ENCODE measurements at places on chromosomes 5 and 9.

GRCh38 chr5:144108131-144108530 is 62.3 kb downstream of the YIPF5 start:
- no peak for DNase-seq

DNA sequence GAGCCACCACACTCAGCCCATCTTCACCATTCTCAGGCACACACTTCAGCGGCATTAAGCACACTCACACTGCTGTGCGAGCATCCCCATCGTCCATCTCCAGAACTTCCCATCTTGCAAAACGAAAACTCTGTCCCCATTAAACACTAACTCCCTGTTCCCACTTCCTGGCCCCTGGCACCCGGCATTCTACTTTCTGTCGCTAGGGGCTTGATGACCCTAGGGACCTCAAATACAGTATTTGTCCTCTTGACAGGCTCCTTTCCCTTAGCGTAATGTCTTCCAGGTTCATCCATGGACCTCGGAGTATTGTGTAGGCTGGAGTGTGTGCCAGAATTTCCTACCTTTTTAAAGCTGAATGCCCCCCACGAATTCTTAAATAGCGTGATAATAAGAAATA is 14.7 kb upstream of the UBAC1 start:
- no peak for DNase-seq

- DNase-seq = no peak
Measured at GRCh38 chr5:178432421-178433272, 157.5 kb downstream of the COL23A1 start.

- peak; percentile 16 for DNase-seq
Measured at GRCh38 chr9:109192732-109193361, 25.8 kb upstream of the FRRS1L start.

- DNase-seq = no peak
Measured at GRCh38 chr9:96338299-96338698, 36.3 kb upstream of the HSD17B3 start.

DNA sequence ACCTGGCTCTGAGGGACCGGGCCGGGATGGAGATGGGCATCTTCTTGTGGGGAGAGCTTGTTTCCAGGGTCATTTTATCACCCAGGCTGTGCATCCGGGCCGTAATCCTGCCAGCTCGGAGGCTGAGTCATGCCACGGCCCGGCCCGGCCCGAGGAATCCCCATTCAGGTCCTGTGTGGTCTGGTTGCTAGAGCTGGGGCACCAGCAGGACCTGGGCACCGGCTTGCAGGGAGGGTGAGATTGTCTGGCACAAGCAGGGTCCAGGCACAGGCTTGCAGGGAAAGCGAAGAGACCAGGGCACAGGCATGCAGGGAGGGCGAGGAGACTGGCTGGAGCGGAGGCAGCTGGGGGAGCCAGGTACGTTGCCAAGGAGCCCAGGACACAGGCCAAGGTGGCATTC is 106.8 kb downstream of the RXRA start:
- peak; percentile 32 for DNase-seq

GRCh38 chr9:6348766-6349165 is 20.6 kb downstream of the TPD52L3 start:
- DNase-seq = no peak

GRCh38 chr5:88883059-88883835 is at the start of gene MEF2C:
MEF2C (minus strand) TSS chr5:88883184; CDS start chr5:88823788, 59,396 bp downstream.
- peak; percentile 95 for DNase-seq

DNA sequence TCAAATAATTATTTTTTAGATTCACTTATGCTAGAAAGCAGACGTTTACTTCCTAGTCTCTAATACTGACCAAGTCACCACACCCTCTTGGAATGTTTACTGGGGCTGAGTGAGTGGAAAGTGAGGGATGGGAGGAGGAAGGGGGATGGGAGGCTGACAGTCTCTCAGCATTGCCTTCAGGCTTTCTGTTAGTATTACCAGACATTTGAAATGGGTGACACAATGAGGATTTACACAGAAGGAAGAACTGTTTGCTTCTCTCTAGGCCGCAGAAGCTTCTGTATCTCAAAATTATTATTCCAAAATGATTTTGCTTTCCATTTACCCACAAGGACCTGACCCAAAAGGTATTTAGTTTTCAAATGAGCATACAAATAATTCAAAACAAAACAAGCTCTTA is 232.8 kb upstream of the ZNF608 start:
- DNase-seq = no peak

- no peak for DNase-seq
Measured at GRCh38 chr9:137136261-137136880, 2.6 kb upstream of the GRIN1 start.

DNA sequence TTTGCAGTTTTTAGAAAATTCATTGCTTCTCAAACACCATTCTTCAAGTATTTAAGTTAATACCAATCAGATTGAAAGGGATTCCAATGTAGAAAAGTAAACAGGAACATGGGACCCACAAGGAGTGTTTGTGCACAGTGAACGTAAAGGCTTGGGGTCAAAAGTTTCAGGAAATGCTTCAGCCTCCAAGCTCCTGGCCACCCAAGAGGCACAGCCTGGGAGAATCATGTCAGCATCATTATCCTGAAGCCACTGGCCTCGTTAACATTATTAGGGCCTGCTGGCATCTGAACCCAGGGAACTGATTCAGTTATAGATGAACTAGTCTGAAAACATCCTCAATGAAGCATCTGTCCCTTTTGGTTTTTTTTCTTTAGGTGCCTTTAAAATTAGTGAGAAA is 122.9 kb downstream of the NXNL2 start:
- DNase-seq = peak; percentile 79

All from fibroblast of pulmonary artery (primary cell).